ENCODE measurements at places on chromosomes 7 and 10.

DNA sequence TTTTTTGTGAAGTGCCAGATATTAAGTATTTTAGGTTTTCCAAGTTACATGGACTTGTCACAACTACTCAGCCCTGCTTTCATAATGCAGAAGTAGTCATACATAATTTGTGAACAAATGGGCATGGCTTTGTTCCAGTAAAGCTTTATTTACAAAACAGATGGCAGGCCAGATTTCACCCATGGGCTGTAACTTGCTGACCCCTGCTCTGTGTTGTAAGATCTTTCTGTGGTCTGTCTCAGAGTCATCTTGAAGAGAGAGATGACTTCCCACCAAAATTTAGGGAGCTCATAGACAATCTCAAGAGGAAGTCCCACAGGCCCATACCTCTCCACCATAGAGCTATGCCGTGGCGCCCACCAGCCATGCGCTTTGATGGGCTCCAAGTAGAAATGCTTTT, 616.1 kb downstream of the LRMDA start:
- DNase-seq = no peak

GRCh38 chr10:59654007-59654406, 55.6 kb downstream of the SLC16A9 start:
- DNase-seq = peak; percentile 4

- DNase-seq = no peak
Observed at GRCh38 chr7:26008428-26008827, 143.6 kb upstream of the NFE2L3 start.

DNA sequence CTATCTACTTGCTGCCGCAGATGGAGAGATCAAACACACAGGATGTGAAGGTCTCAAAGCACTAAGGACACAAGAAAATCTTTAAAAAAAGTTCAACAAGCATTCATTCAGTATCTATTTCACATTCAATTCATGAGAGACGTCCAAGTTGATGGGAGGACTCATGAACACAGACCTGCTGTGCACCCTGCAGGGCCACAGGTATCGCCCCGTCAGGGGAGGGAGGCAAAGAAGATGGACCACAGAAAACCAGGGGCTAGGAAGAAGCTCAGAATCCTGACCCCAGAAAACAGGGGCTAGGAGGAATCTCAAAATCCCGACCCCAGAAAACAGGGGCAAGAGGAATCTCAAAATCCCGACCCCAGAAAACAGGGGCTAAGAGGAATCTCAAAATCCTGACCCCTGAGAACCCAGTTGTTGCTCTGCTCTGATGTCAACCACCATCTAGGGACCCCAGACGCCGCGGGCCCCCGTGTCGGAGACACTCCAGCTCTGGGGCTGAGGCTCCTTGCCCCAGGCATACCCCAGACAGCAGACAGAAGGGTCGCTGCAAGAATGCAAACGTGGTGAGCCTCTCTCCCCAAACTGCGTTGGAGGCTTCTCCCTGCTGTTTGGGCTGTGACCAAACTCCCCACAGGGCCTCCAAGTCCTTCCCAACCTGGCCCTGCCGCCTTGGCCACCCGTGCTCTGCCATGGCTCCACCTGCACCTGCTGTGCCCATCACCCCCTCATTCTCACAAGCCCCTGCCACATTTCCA, 197.6 kb downstream of the DIP2C start:
- no peak for DNase-seq

GRCh38 chr10:50929670-50930069, 44.2 kb upstream of the A1CF start:
- no peak for DNase-seq

GRCh38 chr7:130356121-130356875, 11.7 kb downstream of the CPA5 start:
- DNase-seq = no peak

DNA sequence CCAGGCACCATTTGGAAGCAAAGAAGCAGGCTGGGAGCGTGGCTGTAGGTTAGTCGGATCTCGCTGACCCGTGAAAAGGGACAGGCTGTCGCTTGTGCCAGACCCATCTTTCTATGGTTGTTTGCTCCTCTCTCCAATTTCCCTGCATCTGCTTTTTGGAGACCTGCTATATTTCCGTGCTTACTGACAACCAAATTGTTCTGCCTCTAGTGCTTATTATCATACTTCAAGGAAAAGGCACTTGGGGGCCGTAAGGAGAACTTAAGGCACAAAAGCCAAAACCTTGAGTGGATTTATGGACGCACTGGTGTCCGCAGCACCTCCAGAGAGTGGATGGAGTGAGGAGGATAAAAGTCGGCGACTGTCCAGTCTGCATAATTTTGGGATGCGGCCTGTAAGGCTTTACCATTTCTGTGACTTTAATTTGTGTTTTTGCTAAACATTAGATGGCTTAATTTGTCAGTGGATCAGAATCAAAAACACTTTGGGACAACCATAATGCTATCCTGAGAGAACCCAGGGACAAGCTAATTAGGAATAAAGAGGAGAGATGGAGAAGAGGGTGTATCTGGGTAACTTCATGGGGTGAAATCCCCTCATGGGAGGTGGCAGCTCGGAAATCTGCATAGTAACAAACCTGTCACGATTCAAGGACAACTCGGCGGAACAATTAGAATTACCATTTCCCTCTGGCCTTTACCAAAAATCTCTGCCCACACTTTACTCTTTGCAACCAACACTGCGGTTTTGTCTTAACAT, 206.7 kb downstream of the HDAC9 start:
- no peak for DNase-seq

GRCh38 chr7:1123715-1124114, 35.8 kb downstream of the GPER1 start:
- DNase-seq = peak; percentile 76

DNA sequence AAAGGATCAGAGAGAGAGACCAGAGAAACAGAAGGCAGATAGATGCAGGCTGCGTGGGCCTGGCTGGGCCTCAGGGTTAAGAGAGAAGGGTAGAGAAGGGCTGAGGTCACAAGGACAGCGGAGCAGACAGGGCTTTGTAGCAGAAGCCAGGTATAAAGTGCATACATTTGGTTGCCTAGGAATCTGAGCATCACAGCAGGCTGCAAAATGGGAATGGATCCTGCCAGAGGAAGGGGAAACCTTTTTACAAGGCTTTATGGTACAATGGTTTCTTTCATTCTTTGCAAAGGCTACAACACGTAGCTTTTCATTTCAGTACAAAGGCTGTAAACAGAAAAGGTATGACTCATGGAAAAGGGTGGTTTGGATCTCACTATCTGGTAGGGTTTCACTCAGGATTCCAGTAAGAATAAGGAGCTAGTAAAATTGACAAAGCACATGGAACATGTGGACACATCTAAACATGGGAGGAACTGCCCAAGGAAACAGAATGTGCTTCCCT, 275.1 kb downstream of the DOCK4 start:
- DNase-seq = peak; percentile 95

- no peak for DNase-seq
Observed at GRCh38 chr7:87356448-87356847, 11.0 kb downstream of the CROT start.

DNA sequence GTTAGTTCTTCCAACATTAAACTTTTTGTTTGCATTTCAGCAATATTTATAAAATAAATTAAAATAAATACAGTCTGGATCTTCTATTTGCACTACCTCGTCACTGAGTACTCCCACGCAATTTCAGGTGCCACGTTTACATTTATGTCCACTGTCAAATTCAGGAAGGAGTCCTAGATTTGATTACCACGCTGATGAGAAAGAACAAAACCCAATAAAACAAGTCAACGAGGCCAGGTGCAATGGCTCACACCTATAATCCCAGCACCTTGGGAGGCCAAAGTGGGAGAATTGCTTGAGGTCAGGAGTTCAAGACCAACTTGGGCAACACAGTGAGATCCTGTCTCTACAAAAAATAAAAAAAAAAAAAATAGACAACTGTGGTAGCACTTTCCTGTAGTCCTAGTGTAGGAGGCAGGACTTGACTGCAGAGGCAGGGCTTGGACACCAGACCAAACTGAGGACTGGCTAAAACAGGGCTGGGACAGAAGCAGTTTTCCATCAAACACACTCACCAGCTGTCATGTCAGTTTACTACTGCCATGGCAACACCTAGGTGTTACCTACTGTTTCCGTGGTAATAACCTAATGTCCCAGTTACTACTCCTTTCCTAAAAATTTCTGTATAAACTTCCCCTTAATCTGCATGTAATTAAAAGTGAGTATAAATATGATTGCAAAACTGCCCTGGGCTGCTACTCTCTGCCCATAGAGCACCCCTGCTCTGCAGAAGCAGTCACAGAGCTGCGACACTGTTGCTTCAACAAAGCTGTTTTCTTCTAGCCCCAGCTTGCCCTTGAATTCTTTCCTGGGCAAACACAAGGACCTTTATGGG, 341.7 kb downstream of the PARD3 start:
- no peak for DNase-seq

DNA sequence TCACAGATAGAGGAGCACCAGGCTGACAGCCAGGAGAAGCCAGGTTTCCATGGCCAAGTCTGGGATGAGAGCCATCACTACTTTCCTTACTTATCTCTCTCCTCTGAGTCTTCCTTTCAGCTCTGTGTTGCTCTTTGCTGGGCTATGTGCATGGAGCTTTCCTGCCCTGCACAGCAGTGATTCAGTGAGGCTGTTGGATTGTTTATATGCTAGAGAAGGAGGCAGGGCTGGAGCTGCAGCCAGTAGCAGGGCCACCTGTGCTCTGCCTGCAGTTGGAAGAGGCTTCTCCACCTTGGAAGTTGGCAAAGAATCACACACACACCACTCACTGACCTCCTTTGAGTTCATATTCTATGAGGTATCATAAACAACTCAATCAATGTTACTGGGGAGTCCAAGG, at the start of gene CYP3A4:
Gene CYP3A4, minus strand, starts transcription at position 178 of the 400 bp plus-strand sequence. Its CDS starts 103 bp downstream, at position 75.
- DNase-seq = no peak

GRCh38 chr10:118520116-118520742, 75.2 kb downstream of the PRLHR start:
- peak; percentile 39 for DNase-seq

GRCh38 chr7:26992670-26993069, 103.1 kb downstream of the HOXA1 start:
- no peak for DNase-seq

- peak; percentile 7 for DNase-seq
Observed at GRCh38 chr7:70193514-70193913, 595.2 kb downstream of the AUTS2 start.

- no peak for DNase-seq
Observed at GRCh38 chr10:110241407-110241806, 34.0 kb downstream of the MXI1 start.

DNA sequence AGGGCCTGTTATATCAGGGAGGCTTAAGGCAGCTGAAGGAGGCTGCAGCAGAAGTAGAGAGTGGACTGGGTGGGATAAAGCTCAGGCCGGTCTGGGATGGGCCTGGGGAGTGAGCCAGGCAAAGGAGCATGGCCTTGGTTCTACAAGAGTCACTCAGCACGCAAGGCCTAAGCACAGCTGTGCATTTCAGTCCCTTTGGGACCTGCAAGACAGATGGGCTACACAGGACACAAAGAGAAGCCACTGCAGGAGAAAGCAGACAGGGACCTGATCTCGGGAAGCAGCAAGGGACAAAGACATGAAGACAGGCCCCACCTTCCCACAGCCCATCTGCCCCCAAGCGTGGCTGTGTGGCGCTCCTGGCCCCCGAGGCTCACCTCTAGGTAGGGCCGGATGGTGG, 29.4 kb downstream of the RRP12 start:
- no peak for DNase-seq

DNA sequence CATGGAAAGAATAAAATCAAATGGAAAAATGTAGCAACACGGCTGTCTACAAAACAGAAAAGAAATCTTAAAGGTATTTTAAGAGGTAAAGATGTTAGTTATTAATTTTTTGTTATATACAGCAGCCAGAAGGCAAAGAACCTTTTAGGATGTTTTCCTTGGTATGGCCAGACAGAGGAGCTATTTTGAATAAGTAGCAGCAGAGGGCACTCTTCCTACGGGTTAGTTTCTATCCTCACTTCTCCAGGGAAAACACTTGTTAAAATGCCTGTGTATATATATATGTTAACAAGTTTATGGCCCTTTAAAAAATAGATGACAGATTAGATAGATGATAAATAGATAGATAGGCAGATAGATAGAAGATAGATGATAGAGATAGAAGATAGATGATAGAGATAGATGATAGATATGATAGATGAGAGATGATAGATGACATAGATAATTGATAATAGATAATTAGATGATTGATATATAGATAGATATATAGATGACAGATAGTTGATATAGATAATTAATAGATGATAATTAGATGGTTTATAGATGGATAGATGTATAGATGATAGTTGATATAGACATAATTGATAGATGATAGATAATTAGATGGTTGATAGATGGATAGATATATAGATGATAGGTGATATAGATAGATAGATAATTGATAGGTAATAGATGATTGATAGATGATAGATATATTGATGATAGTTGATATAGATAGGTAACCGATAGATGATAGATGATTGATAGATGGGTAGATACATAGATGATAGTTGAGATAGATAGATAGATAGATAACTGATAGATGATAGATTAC, 57.8 kb upstream of the WIPF3 start:
- peak; percentile 38 for DNase-seq

- DNase-seq = no peak
Observed at GRCh38 chr10:100528921-100529474, 673 bp downstream of the NDUFB8 start.

- DNase-seq = peak; percentile 19
Observed at GRCh38 chr7:88344956-88345832, 38.5 kb upstream of the STEAP4 start.

DNA sequence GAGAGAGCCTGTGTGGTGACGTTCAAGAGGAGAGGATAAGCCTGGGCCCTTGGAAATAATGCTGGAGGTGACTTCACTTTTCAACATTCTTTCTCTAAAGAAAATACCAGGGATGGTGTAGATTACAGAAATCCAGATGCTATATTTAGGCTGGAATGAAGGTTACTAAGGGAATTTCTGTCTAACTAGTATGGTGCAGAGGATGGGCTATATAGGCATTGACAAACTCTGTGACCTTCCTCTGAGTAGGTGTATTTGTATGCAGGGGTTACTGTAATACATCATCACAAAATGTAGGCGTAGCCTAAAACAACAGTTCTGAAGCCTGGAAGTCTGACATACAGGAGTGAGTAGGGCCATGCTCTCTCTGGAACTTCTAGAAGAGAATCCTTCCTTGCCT, 155.3 kb upstream of the INHBA start:
- DNase-seq = no peak

GRCh38 chr7:22859641-22860290, 37.1 kb upstream of the TOMM7 start:
- DNase-seq = no peak

DNA sequence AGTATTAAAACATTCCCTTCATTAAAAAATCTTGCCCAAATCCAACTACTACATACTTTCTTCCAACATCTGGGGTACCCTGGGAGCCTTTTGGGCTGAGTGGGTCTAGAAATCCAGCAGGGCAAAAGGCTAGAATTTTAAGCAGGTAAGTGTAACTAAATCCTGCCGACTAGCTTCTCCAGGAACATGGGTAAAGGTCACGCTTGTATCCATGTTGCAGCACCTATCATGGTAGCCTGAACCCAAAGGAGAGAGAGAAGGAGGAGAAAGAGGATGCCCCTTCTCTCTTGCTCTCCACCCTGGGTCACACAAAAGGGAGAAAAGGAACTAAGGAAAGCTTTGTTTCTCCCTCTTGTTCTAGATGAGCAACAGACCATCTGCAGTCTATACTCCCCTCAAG, 53.3 kb downstream of the ZNF680 start:
- no peak for DNase-seq
